Activated naive CD4-positive, alpha-beta T cell (primary cell): ENCODE measurements at places on chromosomes 6 and 20.

- DNase-seq, result no peak
These were observed 782.8 kb downstream of the TFAP2A start for GRCh38 chr6:9632026-9632425.

DNA sequence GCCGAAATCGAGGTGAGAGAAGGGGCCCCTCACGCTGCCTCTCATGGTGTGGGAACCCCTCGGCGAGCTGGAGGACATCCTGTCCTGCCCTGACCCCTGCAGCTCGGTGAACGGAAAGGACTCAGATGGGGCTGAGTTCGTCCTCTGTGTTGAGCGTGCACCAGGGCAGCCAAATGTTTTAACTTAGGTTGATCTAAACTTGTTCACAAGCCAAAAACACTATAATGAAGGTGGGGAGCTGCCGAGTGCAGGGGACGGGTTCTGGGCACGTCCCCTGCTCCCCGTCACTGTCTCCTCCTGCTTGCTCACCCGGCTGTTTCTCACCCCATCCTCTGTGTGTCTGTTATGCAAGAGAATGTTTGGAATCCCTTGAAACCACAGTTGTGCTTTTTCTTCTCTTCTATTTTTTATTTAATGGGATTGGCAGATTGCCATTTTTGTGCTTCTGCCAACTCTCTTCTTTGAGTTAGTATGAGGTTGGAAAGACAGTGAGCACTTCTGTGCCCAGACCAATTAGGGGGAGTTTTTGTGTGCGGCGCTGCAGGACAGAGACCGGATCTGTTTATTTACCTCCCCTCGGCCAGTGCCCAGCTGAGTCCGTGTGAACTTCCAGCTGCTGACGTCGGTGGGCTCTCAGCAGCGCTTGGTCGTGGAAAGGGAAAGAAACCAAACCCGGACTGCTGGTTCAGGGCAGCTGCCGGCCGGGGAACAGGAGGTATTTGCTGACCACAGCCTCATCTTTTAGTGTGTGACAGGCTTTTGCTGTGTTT, 158.1 kb downstream of the DTNBP1 start:
- no peak for DNase-seq

- DNase-seq, result no peak
These were observed 208.1 kb upstream of the AGPAT4 start for GRCh38 chr6:161481786-161482516.

- DNase-seq, result no peak
These were observed 66.6 kb downstream of the EZR start for GRCh38 chr6:158752613-158753012.

- DNase-seq, result no peak
These were observed 34.5 kb downstream of the TPBG start for GRCh38 chr6:82397962-82398692.

DNA sequence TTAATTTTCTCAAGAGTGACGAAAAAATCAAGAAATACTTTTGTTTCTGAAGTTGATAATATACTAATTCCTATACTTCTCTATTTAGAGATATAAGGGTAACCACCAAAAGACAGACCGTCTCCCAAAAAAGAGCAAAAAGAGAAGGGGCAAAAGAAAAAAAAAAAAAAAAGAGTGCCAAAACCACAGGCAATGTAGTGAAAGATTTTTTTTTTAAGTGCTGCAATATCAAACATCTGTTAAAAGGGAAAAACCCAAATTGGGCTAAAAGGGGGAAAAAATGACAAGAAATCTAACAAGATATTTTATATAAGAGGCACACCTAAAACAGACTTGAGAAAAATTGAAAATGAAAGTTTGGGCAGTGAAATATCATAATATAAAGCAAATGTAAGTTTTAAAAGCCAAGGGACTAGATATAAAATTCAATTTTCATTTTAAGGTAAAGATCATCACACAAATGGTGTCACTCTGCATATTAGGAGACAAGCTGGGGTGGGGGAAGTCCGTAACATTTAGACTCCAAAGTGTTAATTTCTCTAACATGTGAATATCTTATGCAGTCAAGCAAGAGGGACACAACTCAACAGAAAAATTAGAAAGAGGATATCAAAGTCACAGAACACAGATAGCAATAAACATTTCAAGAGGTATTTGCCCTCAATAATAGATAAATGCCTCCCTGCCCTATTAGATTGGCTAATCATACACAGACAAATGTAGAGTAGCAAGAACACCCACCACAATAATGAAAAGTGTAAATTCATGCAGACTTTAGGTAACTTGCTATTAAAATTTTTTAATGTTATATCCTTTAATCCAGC, 9.1 kb downstream of the C6orf52 start:
- DNase-seq, result no peak

DNA sequence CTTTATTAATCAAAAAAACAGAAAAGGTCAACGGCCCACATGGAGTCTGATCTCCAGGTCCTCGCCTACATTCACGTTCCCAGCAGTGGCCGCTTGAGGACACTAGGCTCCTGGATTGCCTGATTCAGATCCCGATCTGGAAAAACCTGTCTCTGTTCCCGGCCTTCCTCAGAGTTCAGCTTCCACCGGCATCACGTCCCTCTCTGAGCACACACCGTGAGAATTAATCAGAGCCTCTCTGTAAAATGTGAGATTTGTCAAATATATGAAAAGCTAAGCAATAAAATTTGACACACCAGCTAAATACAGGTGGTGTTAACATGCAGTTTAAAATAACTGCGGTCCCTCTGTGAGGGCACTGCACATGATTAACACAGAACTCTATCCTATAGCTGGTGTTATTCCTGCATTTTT, 122.8 kb upstream of the COL21A1 start:
- no peak for DNase-seq

- DNase-seq, result no peak
These were observed 51.0 kb downstream of the POU3F2 start for GRCh38 chr6:98885330-98885729.

- no peak for DNase-seq
These were observed 4.5 kb downstream of the MRPL14 start for GRCh38 chr6:44122801-44123200.

GRCh38 chr6:166653639-166653941, 26.5 kb upstream of the RPS6KA2 start:
- no peak for DNase-seq

DNA sequence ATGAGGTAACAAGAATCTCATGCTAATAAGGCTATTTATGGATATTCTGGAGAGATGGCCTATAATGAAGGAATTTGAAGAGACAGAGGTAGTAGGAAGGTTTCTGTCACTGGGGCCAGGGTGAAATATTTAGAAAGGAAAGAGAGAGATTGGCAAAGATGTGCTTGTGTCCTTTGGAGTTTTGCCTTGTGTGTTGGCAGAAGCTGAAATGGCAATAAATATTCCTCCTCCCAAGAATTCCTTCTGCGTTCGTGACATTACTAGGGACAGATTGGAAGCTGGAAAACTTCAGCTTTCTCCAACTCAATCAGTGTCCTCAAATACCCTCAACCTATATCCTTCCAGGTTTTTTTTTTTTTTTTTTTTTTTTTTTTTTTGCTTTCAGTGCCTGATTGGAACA, 6.3 kb downstream of the SAMD5 start:
- no peak for DNase-seq

DNA sequence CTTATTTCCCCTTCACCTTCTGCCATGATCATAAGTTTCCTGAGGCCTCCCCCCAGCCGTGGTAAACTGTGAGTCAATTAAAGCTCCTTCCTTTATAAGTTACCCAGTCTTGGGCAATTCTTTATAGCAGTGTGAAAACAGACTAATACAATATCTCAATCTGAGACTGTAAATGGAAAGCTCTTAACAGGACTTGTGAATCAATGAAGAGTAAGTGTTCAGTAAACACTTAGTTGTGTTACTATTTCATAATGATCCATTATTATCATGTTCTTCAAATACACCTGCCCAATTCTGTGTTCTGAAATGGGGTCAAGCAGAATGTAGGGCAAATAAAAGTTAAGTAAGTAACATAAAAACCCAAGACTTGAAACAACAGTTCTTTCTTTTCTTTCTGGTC, 266.2 kb downstream of the TENT5A start:
- no peak for DNase-seq

- no peak for DNase-seq
These were observed 792 bp upstream of the MICA start for GRCh38 chr6:31402324-31403282.

GRCh38 chr6:31865205-31866118, 2.8 kb upstream of the NEU1 start:
- DNase-seq, result no peak
